Activated CD4-positive, alpha-beta T cell treated with anti-CD3 and anti-CD28 coated beads, Interleukin-2, amount 10 ng/mL, durations not matched to agents 24 days and 14 days (primary cell): ENCODE measurements at places on chromosomes 3 and 15. TPM values are rescaled to one million over a fixed set of nuclear protein-coding genes. Genes with fewer than 3 reads are reported as not detected.

Gene OPA1
- 91.2 and 92.2 TPM in 2 replicates for total RNA-seq

Gene GRK7
- not detected in 2 replicates for total RNA-seq

Gene ARL14
- not detected in 2 replicates for total RNA-seq

Gene AVEN
- total RNA-seq: 14.9 and 17.1 TPM in 2 replicates

Gene PIERCE2
- 0.49 TPM in 1 of 2 replicates, not detected in the other for total RNA-seq

Gene SEMA5B
- total RNA-seq: not detected in 2 replicates

Gene KCNMB3
- total RNA-seq: 0.19 and 0.70 TPM in 2 replicates

Gene INKA1
- total RNA-seq: 1.1 and 1.4 TPM in 2 replicates

Gene SATB1
- 561 and 571 TPM in 2 replicates for total RNA-seq

Gene BOC
- 1.4 and 1.9 TPM in 2 replicates for total RNA-seq

Gene GABRR3
- 0.05 and 0.12 TPM in 2 replicates for total RNA-seq

Gene MAGEL2
- not detected in 2 replicates for total RNA-seq

- DNase-seq: no peak
These were observed 1419.6 kb upstream of the ALCAM start for GRCh38 chr3:103947062-103947461.

DNA sequence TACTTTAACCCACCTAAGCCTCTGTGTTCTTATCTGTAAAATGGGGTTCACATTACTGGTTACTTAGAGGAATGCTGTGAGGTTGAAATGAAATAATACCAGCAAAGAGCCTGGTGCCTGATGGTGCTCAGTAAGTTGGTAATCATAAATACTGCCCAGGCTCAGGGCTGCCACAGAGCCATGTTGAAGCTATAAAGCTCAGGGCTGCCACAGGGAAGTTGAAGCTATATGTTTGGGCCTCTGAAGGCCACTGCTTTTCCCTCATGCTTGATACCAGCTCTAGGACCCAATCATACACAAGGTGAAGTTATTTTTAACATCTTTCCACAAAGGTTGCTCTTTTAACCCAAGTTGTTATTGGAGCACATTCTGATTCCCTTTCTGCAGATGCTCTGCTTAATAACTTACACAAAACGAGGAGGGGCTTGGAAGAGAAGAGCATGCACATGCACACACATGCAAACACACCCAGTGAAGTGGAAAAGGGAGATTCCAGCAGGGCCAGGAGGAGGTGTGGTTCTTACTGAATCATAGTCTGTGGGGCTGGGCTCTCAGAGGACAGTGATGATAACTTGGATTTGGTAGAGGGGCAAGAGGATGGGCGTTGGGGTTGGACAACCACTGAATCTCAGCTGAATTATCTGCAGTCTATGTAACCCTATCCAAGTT lies 17.4 kb downstream of the PARP14 start:
- DNase-seq: no peak

DNA sequence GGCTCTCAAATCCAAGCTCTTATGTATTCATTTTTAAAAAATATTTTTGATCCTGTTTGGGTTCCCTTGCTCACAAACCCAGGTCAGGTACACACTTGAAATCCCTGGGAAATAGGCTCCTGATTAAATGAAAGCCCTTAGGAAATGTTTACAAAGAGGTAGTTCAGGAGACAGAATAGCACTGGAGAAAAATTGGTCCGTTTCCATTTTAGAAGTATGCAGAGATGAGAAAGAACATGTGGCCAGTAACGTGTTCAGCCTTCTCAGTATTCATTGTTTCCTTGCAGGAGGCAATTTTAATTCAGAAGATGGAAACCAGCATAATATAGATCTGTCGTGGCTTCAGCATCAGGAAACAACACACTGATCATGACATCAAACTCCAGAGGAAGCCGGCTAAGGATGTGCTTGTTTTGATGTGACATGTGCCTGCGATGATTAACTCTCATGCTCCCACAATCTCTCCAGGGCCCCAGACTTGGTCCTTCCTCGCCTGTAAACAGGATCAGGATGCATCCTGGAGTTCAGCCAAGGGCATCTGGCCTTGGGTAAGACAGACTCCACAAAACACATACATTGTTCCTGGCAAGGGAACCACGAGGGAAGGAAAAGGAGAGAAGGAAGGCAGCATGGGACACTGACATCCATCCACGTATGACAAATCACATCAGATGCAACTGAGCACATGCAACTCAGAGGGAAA lies 350.5 kb upstream of the THBS1 start:
- DNase-seq: no peak

GRCh38 chr3:69716119-69716518 lies 23.1 kb upstream of the MITF start:
- DNase-seq: no peak

DNA sequence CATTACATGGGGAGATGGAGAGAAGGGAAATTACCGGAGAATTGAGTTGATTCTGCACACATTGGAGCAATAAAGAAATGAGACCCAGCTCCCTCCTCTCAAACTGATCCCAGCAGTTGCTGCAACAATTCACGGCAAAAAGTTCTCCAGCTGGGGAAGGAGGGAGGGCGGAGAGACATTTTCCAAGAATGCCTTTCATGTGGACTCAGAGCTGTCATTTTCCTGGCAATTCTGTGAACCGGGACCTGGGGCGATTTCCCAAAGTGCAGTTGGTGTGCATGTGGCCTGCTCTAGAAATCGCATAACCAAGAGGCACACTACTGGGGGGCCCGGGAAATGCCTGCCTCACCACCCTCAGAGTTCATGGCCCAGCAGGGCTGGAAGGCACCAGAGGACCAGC lies 48.7 kb upstream of the IREB2 start:
- no peak for DNase-seq

- DNase-seq: no peak
These were observed 55.0 kb downstream of the FLNB start for GRCh38 chr3:58063022-58063815.

- DNase-seq: no peak
These were observed 105.7 kb downstream of the TPRA1 start for GRCh38 chr3:127484601-127485388.

GRCh38 chr3:111917300-111917699 lies 58.2 kb downstream of the PHLDB2 start:
- DNase-seq: no peak

DNA sequence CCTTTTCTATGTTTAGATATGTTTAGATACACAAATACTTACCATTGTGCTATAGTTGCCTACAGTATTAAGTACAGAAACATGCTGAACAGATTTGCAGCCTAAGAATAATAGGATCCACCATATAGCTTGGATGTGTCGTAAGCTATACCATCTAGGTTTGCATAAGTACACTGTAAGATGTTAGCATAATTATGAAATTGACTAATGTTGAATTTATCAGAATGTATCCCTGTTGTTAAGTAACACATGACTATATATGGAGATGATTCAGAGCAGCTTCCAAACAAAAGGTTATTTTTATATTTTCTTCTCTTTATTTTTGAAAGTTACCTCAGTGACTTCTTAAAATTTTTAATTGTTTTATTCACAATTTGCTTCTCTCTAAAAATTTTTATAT lies 2.4 kb downstream of the SLC28A2 start:
- DNase-seq: no peak

- DNase-seq: no peak
These were observed 95.1 kb upstream of the MEX3B start for GRCh38 chr15:82140886-82141285.

DNA sequence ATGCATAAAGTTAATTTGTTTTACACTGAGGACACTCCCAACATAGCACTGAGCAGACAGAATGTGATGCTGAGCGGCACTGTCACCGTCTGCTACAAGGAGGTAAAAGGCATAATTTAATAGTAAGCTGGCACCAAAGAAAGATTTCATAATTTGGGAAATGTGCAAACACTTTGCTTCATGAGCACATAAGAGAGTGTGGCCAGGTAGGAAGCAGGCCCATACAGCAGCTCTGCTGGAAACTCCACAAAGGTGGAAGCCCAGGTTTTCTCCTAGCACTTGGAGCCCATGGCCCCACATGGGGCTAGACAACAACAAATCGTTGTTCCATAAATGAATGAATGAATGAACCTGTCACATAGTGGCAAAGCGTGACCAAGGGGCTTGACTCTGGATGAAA lies 68.5 kb upstream of the CACNA2D3 start:
- DNase-seq: no peak

DNA sequence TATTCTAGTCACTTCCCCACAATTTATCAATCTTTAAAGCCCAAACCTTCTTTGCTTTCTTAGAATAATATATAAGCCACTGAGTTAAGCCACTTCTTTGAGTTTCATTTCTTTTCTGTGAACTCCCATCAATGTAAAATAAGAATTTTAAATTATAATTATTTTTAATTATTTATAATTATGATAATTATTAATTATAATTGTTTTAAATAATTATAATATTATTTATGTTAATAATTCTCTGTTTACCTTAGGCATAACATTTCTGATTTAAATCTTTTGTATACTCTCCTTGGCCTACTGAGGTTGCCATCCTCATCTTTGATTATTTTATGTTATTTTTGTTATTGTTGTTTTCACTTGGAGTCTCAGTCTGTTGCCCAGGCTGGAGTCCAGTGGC lies 644.2 kb downstream of the ROBO2 start:
- no peak for DNase-seq

DNA sequence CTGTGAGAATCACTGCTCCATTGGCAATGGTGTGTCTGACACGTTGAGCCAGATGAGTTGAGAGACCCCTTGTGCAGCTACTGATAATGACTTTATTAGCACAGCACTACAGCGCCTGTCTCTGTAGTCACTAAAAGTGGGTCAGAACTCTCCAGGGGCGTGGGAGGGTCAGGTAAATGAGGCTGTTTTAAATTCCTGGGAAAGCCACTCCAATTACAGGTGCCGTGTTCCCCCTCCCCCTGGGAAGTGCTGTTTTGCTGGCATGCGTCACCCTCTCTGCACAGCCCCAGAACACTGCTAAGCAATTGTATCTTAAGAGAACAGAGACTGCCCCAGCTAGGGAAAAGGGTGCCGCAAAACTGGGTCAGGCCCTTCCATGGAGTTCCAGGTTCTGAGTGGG lies 21.5 kb upstream of the CPNE9 start:
- no peak for DNase-seq

DNA sequence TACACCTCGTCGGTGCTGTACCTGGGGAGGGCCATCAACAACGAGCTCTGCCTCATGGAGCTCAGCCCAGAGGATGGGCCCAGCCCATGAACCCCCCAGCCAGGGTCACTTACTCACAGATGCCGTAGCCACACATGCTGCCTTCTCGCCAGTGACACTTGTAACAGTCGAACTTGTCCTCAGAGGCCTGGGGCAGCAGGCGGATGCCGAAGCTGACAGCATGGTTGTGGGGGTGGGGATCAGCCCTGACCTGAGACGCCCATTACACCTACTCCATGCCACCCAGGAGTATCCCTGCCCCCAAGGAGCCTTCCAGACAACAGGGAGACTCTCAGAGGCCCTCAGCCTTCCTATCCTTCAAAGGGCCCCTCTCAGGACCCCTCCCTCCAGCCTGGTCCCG lies 12.1 kb downstream of the ALS2CL start:
- DNase-seq: no peak

- no peak for DNase-seq
These were observed 161.7 kb upstream of the HES1 start for GRCh38 chr3:193974191-193974652.

GRCh38 chr3:138726946-138727730 lies 107.6 kb downstream of the PIK3CB start:
- DNase-seq: no peak

- DNase-seq: no peak
These were observed 73.3 kb downstream of the UACA start for GRCh38 chr15:70690021-70690420.

DNA sequence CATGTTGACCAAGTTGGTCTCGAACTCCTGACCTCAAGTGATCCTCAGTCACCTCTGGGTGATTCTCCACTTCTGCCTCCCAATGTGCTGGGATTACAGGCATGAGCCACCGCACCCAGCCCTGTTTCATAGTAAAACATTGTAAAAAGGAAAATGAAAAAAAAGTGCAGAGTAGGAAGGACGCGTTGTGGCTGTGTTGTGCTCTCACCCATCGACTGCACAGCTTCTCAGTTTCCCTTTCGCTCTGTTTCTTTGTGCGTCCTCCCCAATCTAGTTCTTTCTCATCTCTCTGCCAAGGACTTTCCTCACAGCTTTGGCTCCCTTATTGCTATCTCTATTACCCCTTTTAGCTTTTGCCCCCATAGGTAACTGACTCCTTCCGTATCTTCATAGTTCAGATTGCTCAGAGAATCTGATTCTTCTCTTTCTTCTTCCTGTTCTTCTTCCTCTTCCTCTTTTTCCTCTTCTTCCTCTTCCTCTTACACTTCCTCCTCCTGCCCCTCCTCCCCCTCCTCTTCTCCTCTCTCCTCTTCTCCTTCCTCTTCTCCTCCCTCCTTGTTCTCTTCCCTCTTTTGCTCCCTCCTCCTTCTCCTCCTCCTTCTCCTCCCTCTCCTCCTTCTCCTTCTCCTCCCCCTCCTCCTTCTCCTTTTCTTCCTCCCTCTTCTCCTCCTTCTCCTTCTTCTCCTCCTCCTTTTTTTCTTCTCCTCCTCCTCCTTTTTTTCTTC lies 81.1 kb upstream of the VGLL4 start:
- no peak for DNase-seq

GRCh38 chr3:186382217-186382885 lies 20.3 kb upstream of the DGKG start:
- no peak for DNase-seq

DNA sequence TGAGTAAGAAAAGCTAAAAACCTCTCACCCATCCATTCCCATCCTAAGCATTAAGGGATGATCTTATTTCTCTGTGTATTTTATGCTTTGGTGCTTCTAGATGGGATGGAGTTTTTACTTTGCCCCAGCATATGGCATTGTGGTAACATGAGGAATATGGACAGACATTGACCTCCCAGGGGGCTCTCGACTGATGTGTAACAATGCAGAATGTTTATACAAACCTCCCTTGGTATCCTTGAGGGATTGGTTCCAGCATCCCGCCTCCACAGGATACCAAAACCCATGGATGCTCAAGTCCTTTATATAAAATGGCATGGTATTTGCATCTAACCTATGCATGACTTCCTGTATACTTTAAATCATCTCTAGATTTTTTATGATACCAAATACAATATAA lies 21.6 kb downstream of the PDIA5 start:
- DNase-seq: no peak

DNA sequence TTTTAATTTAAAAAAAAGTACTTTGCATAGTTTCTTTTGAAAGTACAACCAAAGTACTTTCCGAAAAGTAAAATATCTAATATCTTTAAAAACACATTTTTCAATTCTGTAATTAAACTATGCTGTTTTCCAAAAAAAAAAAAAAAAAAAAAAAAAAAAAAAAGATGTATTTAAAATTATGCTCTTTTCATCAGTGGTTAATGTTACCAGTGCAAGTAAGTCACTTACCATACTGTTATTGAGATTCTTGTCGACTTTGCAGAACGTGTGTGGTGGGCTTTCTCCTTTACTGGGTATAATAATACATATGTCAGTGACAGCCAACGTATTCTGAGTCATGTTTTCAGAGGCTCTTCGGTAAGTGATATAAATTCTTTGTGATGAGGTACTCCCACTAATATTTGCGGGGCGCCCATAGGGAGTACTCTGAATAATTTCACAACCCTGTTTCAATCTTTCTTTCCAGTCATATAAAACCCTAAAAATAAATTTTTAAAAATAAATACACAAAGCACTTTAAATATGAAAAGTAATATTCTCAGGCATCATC lies 39.9 kb downstream of the DENND4A start:
- no peak for DNase-seq

GRCh38 chr3:63705092-63705645 lies 52.7 kb downstream of the SNTN start:
- DNase-seq: no peak

GRCh38 chr3:108430540-108430939 lies 79.9 kb downstream of the MYH15 start:
- DNase-seq: no peak
